ENCODE measurements at places on chromosomes 5 and 9.
A peak's percentile ranks its signal among the peaks of the same experiment; 100 is the strongest.

- DNase-seq: no peak
These were observed 875 bp downstream of the TPM2 start for GRCh38 chr9:35688558-35689541.

- DNase-seq: no peak
These were observed 69.4 kb upstream of the ACTBL2 start for GRCh38 chr5:57552033-57552432.

DNA sequence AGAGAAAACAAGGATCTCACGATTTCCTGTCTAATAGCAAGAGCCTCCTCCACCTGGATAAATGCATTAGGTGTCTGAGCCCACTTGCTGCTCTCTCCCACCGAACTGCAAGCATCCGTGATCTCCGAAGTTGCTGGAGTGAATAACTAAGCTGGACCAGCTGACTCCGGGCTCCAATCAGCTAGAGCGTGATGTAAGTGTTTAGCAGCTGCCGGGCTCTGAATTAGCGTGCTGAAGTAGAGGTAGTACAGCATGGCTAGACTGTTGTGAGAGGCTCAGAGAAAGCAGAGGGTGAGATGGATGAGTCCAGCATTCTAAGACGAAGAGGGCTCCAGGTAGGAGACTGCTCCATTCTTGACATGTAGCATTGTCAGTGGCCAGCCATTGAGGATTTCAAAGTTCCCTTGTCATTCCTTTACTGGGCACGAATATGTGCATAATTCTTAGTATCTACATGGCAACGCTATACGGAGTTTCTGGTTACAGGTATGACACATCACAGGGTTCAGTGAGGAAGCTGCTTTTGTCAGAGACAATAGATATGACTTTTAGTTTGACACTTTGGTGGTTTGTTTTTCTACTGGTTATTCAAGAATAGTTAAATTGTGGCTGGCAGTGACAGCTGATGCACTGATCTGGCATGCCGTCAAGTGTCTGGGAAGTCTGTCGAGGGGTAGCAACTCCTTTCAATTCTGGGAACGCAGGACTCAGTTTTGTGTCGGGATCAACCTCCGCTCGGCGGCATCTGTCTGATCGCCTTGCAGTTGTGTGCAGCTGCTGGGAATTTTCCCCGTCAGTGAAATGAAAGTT lies 232.6 kb downstream of the MAST4 start:
- peak; percentile 40 for DNase-seq

GRCh38 chr5:84430079-84430478 lies 45.4 kb upstream of the EDIL3 start:
- DNase-seq: no peak

GRCh38 chr9:82560036-82560435 lies 502.9 kb downstream of the RASEF start:
- DNase-seq: no peak

DNA sequence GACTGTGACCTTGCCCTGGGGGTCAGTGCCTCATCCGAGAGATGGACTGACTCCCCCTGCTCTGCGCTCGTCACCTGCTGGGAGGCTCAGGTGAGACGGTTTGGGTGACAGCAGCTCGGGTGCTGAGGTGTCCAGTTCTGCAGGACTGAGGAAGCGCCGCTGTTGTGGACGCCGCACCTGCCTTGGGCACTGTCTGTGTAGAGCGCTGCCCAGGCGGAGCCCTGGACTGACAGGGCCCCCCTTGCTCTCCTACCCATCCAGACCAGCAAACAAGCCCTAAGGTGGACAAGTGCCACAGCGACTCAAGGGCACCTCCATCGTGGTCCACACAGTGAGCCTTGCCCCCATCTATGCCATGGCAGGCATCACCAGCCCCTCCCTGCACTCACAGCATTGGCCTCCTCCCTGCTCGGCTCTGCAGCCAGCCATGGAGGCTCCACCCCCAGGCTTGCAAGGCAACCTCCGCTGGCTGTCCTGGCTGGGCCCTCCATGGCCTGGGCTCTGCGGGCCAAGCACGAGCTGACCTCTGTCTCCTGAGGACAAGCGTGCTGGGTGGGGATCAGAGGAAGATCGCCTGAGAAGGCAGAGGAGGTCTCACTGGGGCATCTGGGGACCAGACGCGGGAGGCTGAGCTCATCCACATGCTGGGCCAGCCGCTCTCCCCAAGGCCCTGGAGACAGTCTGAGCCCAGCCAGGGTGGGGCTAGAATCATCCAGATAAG lies 87.1 kb upstream of the COL5A1 start:
- no peak for DNase-seq

DNA sequence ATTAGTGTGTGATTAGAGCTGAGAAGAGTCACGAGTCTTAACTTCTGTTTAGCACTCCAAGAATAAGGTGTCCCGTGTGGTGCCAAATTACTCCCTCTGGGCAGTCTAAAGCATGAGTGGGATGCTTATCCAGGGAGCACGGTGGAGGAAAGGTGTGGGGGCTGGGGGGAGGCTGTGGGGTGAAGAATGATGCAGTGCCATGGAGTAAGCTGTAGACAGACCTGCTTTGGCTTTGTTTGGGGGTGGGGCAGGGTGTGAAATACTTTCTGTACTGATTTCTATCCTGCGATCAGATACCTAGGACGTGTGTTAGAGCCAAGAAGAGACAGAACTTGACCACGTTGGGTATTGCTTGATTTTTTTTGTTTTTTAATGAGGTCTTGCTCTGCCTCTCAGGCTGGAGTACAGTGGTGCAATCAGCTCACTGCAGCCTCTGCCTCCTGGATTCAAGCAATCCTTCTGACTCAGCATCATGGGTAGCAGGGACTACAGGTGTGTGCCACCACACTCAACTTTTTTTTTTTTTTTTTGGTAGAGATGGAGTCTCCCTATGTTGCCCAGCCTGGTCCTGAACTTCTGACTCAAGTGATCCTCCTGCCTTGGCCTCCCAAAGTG lies 232.8 kb downstream of the MAN2A1 start:
- DNase-seq: no peak

- DNase-seq: no peak
These were observed 41.4 kb downstream of the SIL1 start for GRCh38 chr5:139156814-139157213.

GRCh38 chr9:36345103-36345846 lies 54.8 kb downstream of the RNF38 start:
- DNase-seq: no peak

DNA sequence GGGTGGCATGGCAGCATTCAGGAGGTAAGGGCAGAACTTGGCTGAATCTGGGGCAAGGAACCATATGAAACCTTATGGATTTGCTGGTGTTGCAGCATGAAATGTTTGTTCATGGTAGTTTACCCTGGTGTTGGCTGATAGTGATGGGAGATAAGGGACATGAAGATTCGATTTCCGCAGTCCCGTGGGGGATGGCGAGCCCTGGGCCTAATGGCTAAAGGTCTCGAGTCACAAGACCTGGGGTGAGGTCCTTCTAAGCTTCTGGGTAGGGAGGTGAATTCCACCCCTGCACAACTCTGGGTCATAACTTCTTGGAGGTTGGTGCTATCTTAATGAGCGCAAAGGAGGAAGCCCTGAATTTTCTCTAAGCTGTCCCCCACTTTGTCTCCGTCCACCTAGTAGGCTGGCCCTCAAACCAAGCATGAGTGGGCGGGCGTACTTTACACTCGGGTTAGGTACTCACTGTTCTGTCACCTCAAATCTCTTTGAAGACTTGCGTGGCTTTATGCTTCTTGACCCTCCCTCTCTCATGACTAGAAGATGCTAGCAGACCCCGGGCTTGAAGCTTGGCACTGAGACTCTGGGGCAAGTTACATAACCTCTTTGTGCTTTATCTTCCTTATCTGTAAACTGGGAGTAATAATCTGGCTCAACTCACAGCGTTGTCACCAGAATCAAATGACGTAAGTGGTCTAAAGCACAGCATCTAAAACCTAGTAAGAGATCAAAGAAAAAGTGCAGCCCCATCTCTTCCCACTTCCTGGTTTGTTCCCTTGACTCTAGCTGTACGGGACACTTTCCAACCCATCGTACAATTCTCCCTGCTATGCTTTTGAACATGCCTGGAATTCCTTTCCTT lies 72.5 kb downstream of the BASP1 start:
- DNase-seq: no peak

DNA sequence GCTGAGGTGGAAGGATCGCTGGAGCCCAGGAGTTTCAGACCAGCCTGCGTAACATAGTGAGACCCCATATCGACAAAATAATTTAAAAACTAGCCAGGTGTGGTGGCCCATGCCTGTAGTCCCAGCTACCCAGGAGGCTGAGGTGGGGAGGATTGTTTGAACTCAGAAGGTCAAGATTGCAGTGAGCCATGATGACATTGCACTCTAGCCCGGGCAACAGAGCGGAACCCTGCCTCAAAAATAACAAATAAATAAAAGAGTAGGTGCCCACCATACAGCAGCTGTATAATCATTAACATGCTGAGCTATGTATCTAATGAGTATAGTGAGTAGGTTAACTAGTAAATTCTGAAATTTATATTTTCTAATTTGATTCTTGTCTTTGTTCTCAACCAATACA lies 11.0 kb upstream of the ATP6V0E1 start:
- no peak for DNase-seq

- DNase-seq: no peak
These were observed 11.6 kb downstream of the GABRP start for GRCh38 chr5:170795154-170795553.

DNA sequence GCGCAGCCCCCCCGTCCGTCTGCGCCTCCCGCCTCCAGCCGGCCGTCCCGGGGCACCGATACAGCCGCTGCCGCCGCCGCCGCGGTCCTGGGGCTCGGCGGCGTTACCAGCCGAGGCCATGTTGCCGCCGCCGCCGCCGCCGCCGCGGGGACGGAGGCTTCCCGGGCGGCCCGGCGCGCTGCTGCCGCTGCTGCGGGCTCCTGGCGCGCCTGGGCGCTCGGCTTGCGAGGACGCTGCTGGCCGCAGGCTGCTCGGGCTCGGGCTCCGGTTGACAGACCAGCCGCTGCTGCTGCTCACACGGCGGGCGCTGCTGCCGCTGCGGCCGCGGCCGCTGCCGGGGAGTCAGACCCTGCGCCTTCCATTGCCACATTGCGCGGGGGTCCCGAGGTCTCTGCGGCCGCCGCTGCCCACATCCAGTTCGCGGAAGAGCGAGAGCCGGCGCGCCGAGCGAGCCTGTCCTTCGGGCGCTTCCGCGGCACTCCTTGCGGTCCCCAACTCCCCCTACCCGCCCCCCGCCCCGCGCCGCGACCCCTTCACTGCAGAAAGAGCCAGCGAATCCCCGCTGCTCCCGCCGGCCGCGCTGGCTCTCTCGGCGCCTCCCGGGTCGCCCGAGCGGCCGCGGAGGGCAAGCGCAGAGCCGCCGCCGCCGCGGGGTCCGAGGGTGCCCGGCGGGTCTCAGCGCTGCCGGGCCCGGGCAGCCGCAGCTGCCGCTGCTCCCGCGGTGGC lies 8.4 kb downstream of the PTCH1 start:
- DNase-seq: no peak

DNA sequence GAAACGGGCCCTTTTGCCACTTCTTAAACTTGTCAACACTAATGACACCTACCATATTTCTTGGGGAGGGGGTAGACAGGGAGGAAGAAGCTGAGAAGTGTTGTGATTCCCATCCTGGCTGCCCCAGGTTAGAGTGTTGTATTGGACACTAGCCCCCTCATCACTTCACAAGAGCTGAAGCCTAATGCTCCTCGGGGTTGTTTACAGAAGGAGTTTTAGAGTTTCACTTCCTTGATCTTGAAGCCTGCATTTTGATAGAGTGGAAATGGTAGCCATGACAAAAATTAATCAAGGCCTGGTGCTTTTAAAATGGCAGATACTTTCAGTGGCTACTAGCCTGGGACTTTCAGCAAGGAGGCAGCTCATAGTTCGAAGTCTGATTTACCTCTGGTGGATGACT lies 11.0 kb upstream of the FAM120AOS start:
- DNase-seq: no peak
